ENCODE measurements at places on chromosomes 5 and 9.

- DNase-seq, result no peak
Measured at GRCh38 chr5:168978015-168978414, 322.9 kb downstream of the SLIT3 start.

DNA sequence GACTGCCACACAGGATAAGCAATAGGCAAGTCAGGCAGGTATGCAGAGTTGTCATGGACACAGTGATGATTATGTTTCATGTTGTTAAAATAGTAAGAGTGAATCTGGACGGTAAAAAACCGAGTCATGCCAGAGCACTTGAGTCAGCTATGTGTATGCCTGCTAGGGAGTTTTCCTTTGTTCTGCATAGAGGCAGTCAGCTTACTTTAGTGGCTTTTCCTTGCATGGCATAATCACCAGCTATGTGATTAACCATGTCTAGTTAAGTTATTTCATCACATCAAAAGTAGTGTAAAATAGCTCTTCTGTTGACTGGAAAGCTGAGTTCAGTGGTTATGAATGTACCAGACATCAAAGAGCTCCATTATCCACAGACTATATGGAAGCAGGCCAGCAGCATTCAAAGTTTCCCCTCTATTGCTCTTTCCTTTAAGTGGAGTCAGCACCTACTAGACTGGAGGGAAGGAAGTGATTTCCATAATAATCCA, 989.8 kb downstream of the TLE1 start:
- DNase-seq, result no peak

DNA sequence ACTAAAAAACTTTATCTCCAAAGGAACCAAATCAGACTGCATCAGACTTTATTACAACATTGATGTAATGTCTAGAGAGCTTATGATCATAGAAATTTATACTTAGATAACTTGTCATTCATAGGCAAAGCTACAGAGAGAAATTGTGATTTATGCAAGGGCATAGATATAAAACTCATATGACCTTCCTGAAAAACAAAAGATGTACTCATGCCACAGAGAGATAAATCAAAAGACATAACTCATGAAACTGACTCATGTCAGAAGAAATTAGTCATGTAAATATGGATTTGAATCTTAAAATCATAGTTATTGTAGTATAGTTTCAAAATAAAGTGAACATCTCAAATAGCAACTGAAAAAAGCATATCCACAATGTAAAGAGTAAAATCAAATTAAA, 186.2 kb downstream of the GABBR2 start:
- no peak for DNase-seq

DNA sequence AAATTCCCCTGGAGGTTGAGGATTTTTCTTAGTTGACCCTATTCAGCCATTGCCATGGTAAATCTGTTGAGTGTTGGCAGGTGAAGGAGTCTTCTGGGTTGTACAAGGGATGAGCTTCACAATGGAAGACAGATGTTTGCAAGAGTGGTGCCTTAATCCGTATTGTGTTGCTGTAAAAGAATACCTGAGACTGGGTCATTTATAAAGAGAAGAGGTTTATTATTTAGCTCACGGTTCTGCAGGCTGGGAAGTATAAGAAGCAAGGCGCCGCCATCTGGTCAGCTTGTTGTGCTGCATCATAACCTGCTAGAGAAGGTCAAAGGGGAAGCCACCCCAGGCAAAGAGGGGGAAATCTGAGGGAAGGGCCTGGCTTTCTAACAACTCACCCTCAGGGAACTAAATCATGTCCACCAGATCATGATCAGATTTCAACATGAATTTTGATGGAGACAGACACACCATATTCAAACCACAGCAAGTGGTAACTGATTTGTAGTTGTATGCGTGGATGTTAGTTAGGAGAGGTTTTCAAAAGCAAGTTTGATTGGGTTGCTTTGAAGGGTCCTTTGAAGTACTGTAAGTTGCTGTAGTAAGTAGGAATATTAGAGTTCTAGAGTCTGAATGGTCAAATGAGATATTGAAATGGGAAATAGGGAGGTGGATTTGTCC, 2.5 kb downstream of the TNPO1 start:
- DNase-seq, result peak; percentile 53

DNA sequence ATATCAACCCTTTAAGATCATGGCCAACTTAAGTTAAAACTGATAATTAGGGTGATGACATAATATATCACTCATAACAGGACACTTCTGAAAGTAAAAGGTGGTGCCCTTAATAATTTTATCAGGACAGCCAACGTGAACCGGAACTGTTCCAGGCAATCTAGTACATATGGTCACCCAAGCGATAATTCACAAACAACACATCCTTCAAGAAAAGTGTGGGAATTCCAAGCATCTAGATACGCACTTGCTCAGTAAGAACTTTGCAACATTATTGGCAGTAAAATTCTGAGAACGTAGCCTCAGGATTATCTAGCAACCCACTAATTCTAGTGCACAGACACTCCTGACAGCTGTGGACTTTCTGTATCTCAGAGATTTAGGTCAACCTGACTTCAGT, 85.7 kb downstream of the ALDH7A1 start:
- no peak for DNase-seq

DNA sequence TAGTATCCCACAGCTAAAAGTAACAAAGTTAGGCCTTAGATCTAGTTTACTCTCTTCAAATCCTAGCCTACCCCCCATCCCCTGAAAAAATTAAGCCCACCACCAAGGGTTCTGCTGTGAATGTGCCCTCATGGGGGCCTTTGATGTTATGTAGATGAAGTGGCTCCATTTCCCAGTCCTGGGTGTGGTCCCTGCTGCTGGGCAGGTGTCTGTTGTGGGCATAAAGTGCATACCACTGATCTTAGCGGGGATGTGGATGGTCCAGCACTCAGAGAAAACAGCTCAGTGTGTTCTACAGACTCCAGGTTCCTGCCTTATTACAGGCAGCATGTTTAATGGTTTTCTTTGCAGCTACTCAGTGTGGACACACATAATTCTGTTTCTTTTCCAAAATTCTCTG, 1.9 kb downstream of the PCBD2 start:
- no peak for DNase-seq

DNA sequence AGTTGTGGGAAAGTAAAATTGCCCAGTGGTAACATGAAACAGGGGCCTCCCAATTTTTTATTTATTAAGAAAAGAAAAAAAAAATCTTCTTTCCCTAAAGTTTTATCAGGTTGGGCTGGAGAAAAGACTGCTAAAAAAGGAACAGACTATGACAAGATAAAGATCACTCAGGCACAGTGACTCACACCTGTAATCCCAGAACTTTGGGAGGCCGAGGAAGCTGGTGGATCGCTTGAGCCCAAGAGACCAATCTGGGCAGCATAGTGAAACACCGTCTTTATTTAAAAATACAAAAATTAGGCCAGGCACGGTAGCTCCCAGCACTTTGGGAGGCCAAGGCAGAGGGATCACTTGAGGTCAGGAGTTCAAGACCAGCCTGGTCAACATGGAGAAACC, 312.5 kb downstream of the CETN3 start:
- DNase-seq, result no peak

DNA sequence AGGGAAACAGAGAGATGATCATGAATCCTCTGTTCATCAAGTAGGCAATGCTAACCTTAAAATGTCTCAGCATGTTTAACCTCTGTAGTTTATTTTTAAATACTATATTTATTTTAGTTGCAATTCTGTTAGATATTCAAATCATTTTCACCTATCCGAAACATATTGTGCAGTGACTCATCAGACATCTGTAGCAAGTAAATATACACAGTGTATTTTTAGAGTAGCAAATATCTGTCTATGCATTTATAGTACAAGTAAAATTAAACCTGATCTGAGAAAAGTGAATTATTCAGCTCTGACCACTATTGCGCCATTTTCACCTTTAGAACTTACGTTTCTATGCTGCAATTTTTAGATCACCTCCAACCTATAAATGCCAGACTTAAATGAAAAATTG, 24.3 kb upstream of the TUSC1 start:
- no peak for DNase-seq

- no peak for DNase-seq
Measured at GRCh38 chr5:5756762-5757161, 334.3 kb downstream of the ICE1 start.

DNA sequence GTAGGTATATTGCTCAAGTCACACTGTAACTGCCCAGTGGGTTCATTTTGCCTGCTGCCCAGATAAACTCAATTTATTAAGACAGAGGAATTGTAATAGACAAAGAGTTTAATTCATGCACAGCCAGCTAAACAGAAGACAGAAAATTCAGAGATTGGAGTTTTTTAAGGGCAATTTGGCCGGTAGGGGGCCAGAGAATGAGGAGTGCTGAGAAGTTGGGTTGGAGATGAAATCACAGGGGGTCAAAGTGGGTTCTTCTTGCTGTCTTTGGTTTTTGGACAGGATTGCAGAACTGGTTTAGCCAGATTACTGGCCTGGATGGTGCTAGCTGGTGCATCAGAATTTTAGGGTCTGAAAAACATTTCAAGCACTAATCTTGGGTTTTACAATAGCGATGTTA, 20.7 kb upstream of the IL33 start:
- no peak for DNase-seq

DNA sequence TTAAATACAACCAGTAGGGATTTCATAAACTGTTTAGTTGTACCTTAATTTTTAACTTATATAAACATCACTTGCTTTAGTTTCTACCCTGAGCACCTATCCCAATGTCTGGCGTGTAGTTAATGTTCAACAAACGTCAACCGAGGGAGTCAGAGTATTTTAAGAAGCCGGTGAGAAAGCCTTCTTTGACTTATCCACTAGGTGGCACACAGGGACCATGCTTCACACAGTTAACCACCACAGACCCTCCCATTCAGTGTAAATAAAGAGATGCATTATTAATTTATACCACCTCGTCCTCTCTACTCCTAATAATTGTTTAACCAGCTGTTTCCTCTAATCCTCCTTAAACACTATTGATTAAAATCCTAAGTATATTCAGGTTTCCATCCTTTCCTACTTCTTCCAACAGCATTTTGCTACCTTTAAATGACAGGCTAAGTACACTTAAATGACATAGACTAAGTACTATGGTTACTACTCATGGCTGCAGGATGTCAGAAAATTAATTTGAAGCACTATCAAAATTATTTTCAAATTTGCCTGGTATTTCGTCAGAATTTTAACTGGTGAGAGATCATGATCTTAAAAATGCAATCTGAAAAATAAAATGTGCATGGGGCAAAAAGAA, 2.3 kb downstream of the HAPLN1 start:
- DNase-seq, result no peak

DNA sequence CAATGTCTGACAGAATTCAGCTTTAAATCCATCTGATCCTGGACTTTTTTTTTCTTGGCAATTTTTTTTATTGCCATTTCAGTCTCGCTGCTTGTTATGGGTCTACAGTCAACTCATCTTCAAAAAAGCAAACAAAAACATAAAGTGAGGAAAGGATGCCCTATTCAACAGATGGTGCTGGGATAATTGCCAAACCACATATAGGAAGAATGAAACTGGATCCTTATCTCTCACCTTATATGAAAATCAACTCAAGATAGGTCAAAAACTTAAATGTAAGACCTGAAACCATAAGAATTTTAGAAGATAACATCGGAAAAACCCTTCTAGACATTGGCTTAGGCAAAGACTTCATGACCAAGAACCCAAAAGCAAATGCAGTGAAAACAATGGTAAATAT, 389.1 kb upstream of the ST8SIA4 start:
- no peak for DNase-seq

DNA sequence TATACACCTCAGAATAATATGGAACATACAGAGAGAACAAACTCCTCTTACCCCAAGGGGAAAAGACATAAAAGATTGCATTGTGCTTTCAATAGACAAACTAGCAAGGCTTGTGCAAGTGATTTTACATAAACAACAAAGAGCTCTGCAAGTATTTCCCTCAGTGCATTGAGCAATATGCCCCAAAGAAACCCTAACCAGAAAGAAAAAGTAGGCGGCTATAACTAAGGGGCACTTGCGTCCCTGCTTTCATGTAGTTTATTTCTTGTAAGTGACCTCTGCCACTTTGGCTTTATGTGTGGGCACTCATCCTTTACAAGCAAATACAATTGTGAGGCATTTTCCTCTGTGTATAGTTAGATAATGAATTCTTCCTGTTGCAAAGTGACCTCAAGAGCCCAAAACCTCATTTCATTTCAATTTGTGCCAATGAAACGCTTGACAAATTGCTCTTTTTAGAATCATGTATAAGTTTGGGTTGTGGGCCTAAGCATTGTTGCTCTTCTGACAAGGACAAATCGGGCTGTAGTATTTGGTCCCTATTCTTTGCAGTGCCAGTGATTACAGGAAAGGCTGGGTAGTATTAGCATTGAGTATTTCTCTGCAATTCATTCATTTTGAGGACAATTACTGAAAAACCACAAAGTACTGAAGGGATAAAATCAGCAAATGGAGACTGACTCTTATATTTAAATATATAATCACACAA, 282.2 kb downstream of the DTWD2 start:
- DNase-seq, result no peak

- no peak for DNase-seq
Measured at GRCh38 chr9:112371060-112371459, 8.8 kb upstream of the HSDL2 start.
